ENCODE measurements at places on chromosomes 1 and 21.
A peak's percentile ranks its signal among the peaks of the same experiment; 100 is the strongest.

DNA sequence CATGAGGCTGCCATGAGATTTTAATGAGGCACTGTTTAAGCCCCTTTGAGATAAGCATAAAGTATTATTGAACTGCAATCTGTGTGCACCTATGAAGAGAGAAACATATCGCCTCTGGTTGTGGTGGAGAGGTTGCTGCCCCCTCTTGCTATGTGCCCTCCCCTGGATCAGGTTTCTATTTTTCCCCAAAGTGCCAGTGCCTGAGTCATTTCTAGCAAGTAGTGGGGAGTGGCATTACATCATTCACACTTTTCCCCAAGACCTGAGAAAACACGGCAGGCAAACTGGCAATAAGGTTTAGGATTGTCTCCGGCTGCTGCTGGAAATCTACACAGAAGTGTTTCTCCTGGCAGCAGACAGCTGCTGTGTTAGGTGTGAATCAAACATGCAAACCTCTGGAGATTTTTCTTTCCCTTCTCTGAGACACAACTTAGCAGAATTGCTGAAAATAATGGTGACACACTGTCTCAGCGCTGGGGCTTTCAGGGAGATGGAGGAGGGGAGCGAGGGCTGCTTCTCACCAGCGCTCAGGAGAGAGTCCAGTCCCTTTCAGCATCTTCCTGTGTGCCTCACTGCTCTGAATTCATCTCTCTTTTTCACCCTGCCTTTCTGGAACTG is 13.7 kb upstream of the RGS16 start:
- DNase-seq = no peak

- no peak for DNase-seq
These were observed 53.9 kb upstream of the LBR start for GRCh38 chr1:225481738-225482137.

GRCh38 chr1:55640708-55641473 is 425.7 kb upstream of the USP24 start:
- DNase-seq = no peak

GRCh38 chr1:39652105-39652504 is 12.7 kb upstream of the HEYL start:
- DNase-seq = no peak

GRCh38 chr1:37999430-38000232 is 5.7 kb downstream of the FHL3 start:
- no peak for DNase-seq

DNA sequence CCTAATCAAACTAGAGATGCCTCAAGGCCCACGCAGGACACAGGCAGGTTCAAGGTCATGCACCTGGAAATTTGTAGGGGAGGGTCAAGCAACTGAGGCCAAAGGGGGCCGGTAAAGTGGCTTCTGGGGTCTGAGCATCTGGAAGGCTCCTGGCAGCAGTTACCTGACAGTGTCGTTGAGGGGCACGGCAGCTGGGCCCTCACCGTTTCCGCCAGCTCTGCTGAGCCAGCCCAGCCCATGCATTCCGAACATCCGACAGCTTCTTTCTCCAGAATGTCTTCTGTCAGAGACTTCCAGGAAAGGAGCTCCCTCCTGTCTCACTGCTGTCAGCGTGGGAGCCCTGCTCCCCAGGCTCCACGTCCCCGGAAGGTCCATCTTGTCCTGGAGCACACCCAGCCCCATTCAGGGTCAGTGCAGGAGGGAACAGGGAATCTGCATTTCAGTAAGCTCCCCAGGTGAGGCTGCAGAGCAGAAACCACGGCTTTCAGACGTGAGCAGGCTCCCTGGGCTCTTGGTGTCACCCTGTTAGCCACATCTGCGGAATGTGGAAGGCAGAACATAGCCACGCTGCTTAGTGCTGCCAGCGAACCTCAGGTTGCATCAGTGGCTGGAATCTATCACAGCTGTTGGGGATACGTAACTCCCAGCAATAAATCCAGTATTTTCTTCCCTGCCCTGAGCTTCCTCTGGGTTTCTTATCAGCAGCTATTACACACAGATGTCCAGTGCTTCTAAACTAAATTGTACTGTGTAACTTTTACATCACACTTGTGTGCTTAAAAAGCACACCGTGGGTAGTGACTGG is 36.3 kb upstream of the FAM3B start:
- DNase-seq = no peak

- DNase-seq = no peak
These were observed 167.2 kb downstream of the CYYR1 start for GRCh38 chr21:26405735-26406361.

DNA sequence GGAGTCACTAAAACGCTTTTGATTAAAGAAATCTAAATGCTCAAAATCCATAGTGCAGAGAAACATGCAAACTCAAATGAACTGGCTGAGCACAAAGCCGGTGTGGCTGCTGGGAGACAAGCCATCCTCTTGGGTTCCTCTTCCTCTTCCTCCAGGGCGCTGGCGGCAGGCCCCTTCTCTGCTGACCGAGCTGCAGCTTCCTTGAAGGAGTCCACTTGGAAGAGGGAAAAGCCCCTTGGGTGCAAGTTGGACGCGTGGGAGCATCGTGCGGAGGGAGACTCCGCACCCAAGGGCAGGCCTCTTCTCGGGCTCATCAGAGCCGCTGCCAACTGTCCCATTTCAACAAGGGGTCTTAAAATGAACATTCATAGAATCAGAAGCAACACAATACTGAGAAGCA is 7.9 kb downstream of the CCNL2 start:
- DNase-seq = no peak

DNA sequence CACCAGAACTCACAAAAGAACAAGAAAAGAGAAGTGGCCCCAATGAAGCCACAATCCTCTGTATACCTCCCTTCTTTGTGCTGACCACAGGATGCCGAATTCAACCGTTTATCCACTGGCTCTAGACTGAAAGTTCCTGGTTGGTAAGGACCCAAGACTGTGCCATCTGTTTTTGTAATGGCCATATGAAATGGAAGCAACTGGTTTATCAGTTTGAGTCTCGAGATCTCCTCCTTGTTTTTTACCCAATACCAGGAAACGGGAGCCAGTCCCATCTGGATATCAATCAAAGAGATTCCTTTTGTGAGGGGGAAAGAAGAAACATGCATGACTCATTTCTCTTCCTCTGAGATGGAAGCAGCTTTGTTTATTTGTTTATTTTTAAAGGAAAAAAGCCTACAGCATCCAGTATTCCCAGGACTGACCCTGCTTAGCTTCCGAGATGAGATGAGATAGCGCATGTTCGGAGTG is 32.4 kb upstream of the ZNF124 start:
- DNase-seq = no peak

GRCh38 chr1:100950337-100950736 is 54.4 kb downstream of the SLC30A7 start:
- no peak for DNase-seq

DNA sequence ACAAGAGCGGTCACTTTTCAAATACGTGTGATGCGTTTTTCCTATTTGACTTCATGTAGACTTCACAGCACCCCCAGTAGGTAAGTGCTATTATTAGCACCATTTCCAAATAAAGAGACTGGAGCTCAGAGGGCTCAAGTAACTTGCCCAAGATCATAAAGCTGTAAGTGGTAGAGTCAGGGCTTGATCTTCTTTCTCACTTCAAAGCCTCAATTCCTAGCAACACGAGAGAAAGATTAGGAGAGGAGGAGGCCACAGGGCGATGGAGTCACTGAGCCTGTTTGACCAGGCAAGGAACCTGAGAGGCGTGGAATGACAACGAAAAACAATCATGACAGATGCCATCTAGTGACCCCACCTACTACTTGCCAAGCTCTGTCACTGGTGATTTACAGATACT is 181.0 kb downstream of the FOXD2 start:
- no peak for DNase-seq

- DNase-seq = no peak
These were observed 64.1 kb downstream of the LRRC8D start for GRCh38 chr1:89884718-89885596.

GRCh38 chr1:185427264-185427663 is 110.2 kb upstream of the IVNS1ABP start:
- no peak for DNase-seq

- DNase-seq = peak; percentile 74
These were observed 8.9 kb downstream of the VPS26C start for GRCh38 chr21:37257967-37258877.

DNA sequence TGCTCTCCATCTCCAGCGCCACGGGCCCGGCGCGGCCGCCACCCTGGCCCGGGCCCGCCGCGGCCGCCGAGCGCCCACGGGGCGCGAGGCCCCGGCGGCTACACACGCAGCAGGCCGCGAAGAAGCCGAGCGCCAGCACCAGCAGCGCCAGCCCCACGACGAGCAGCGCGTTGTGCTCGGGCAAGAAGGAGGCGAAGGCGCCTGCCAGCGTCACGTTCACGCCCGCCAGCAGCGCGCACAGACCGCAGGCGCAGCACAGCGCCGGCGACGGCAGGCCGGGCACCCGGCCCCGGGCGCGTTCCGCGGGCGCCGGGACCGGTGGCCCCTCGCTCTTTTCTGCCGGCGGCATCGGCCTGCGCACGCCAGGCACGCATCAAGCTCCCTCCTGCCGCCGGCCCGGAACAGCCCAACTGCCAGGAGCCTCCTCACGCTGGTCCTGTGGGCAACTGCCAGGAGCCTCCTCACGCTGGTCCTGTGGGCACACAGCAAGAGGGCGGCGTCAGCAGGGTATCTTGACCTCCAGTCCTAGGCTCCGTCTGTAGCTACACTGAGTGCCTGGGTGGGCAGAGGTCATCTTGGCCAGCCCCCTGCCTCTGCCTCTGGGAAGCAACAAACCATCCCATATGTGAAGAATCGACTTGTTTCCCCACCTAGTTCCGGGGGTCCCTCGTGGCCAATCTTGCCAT is 18.1 kb downstream of the KNCN start:
- no peak for DNase-seq

DNA sequence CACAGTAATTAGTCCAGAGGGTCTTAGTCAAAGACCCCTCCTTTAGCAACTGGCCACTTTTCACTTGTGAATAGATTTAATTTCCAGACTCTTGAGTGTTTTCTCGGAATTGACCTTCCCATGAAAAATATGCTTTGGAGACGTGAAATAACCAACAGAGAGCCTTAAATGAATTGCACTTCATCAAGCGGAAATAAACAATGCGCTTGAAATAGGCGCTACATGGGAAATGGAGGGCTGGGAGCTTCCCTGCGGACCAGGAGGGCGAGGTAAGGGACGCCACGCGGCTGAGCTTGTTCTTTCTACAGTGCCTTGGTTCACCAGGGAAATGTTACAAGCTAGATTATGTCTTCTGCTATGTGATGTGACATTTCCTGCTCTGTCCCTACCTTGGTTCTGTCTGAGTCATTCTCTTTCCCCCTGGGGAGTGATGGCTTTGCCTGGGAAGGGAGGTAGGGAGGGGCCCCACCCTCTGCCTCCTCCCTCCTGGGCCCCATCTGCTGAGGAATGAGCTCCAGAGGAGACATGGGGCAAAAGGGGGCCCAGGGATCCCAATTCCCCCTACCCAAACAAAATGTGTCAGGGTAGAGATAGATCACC is 619.3 kb downstream of the PTPRU start:
- no peak for DNase-seq

- DNase-seq = no peak
These were observed 238.2 kb downstream of the GRIK3 start for GRCh38 chr1:36796106-36796590.

DNA sequence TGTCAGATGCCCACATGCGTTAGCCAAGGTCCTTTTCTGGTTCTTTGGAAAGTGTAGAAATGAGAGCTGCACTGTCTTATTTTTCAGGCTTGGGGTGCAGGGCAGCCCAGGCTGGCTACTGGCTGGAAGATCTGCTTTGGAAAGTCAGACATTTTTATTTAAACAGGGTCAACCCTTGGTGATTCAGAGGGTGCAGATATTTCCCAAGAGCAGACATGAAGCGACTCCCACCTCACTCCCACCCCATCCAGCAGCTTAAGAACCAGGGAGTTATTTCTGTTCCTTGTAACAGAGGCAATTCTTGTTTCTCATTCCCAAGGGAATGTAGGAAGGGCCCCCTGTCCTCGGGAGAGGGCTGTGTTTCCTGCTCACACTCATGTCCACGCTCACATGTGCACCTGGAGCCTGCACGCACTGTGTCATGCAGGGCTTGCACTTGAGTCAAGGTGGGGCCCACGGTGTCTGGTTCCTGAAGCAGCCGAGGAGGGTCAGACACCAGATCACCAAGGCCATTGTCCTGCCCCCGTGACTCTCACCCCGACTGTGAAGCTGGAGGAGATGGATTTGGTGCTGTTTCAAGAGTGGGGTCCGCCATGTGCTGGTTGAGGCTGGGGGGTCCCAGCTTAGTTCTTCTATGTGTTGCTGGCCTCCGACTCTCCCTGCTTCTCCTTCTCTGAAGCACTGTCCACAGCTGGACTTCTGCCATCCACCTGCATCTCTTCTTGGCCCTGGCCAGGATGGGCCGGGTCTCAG is 992 bp downstream of the S100A7A start:
- no peak for DNase-seq

DNA sequence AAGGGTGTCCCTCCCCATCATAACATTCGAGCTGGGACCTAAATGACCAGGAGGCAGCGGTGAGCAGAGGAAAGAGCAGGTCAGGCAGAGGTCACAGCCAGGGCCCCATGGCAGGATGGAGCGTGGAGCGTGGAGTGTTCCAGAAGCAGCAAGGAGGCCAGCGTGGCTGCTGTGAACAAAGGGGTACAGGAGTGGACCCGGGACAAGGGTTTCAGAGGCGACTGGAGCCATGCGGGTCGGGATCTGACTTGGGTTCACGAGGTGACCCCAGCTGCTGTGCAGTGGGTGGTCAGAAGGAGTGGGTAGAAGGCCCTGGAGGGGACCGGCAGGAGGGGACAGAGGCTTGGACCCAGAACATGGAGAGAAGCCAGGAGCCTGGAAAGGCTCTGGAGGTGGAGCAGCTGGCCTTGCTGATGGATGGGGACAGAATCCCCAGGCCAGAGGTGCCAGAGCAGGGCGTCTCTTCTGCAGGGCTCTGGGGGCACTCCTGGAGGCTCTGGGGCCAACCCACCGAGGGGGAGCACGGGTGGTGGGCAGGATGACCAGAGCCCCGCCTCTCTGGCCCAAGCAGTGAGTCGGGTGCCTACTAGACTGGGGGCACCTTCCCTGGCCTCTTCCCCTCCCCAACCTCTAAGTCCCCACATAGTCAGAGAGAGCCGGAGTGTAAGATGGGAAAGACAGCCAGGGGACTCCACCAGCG is 2.3 kb downstream of the CHD5 start:
- DNase-seq = no peak

DNA sequence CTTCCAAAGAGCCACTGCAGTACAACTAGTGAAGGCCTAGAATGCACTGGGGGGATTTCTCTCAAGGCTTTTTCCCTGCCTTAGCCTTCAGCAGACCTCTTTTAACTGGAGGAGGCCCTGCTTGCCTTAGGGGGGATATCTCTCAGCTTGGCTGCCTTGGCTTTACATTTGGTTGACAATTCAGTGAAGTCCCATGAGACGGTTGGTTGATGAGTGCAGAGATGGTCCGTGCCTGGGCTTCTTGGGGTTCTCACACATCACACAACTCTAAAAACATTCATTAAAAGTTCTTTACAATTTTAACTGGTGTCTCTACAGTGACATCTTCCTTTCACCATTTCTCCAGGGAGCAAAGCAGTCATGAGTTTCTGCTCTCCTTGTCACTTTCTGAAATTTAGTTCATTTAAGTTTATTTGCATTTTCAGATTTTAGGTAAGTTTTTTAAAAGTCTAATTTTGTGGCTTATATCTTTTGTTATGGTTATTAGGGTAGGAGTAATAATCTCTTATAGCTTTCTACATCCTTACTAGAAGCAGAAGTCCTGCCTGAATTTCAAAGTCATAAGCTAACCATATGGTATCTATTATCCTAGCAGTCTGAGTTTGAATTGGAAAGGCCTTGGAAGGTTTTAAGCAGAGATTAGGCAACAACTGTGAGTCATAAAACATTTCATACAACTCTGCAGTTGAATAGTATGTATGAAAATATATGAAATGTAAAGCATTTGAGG is 487.6 kb downstream of the DPYD start:
- no peak for DNase-seq

GRCh38 chr21:16873176-16873575 is 639.7 kb upstream of the CXADR start:
- no peak for DNase-seq
